ENCODE measurements at places on chromosomes 3 and 15.

GRCh38 chr3:190116551-190117067, 4.1 kb downstream of the P3H2 start:
- H3K36me3 ChIP-seq, result no peaks in the 10 kb centered on the region
- H3K4me3 ChIP-seq, result no peak overlapping the region
- H3K4me1 ChIP-seq, result no peaks in the 10 kb centered on the region
- no peak overlapping the region for H3K27ac ChIP-seq
- no peaks in the 10 kb centered on the region for H3K27me3 ChIP-seq

DNA sequence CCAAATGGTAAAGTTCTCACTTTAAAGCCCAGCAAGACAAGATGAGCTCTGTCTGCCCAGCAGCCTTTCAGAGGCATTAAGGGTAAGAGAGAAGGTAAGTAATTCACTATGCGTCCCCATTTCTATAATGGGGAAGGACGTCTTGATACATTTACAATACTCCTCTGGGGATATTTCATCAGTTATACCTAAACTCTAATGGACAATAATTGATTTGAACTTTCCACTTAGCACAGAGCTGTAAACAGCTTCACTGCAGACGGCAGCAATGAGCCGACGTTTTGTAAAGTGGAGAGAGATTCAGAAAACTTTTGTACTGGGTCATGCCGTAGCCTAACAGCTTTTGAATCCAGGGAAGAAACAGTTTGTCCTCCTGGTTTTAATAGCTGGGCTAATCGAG, 127.4 kb downstream of the TIGIT start:
- no peak for DNase-seq
- H3K4me3 ChIP-seq, result no peak overlapping the region
- H3K27me3 ChIP-seq, result no peaks in the 10 kb centered on the region
- H3K4me1 ChIP-seq, result peaks cover 7% of the 10 kb centered on the region
- no peaks in the 10 kb centered on the region for H3K36me3 ChIP-seq

DNA sequence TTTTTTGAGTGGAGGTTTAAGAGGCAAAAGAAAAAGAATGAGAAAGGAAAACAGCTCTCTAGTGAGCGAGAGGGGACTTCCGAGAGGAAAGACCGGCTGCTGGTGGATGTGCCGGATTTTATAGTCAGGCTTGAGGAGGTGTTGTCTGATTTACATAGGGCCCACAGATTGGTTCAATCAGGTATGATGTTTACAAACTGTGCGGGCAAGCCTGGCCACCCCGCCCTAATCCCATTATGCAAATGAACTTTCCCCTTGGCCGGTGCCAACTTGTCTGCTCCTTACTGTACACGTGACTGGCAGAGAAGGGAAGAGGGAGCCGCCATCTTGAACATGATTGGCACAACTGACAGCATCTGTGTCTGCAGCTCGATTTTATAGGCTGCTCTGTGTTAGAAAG, 44.7 kb downstream of the FAM43A start:
- H3K4me3 ChIP-seq, result no peak overlapping the region
- no peaks in the 10 kb centered on the region for H3K4me1 ChIP-seq
- no peak overlapping the region for H3K27ac ChIP-seq
- peaks cover 4% of the 10 kb centered on the region for H3K27me3 ChIP-seq
- no peaks in the 10 kb centered on the region for H3K36me3 ChIP-seq

GRCh38 chr3:100221159-100221558, 39.6 kb upstream of the TBC1D23 start:
- no peaks in the 10 kb centered on the region for H3K27me3 ChIP-seq
- no peak overlapping the region for H3K27ac ChIP-seq
- no peak overlapping the region for H3K4me3 ChIP-seq
- no peak for DNase-seq
- H3K36me3 ChIP-seq, result no peaks in the 10 kb centered on the region
- H3K4me1 ChIP-seq, result no peaks in the 10 kb centered on the region

- H3K27ac ChIP-seq, result no peak overlapping the region
- DNase-seq, result no peak
- no peak overlapping the region for H3K4me3 ChIP-seq
- no peaks in the 10 kb centered on the region for H3K36me3 ChIP-seq
These were observed 12.3 kb upstream of the CDAN1 start for GRCh38 chr15:42749266-42749665.

DNA sequence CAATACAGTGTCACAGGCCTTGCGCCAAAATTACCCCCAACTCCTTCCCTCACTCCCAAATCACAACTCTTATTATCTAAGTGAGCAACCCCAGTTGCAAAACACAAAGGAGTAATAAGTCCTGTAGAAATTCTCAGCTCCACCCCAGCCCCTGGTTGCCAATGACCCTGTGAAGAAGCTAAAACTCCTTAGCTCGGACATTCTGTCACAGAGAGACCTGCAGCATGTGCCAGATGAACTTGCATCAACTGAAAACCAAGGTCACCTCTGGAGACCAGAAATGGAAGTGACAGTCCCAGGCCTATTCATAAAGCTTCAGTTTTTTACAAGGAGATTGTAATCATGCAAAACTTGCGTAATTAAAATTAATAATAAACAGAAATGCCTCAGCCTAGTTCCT, 55.2 kb downstream of the RBPMS2 start:
- H3K36me3 ChIP-seq, result no peaks in the 10 kb centered on the region
- no peak overlapping the region for H3K27ac ChIP-seq
- DNase-seq, result no peak

- H3K27ac ChIP-seq, result no peak overlapping the region
- peak; percentile 39 for DNase-seq
- no peak overlapping the region for H3K4me3 ChIP-seq
- no peaks in the 10 kb centered on the region for H3K4me1 ChIP-seq
These were observed 145.2 kb downstream of the FILIP1L start for GRCh38 chr3:99969136-99969535.

- H3K27me3 ChIP-seq, result no peaks in the 10 kb centered on the region
- H3K4me1 ChIP-seq, result peaks cover 4% of the 10 kb centered on the region
- DNase-seq, result peak; percentile 90
- no peak overlapping the region for H3K27ac ChIP-seq
- H3K36me3 ChIP-seq, result no peaks in the 10 kb centered on the region
- no peak overlapping the region for H3K4me3 ChIP-seq
These were observed 137.4 kb downstream of the TBC1D5 start for GRCh38 chr3:17605032-17605431.

DNA sequence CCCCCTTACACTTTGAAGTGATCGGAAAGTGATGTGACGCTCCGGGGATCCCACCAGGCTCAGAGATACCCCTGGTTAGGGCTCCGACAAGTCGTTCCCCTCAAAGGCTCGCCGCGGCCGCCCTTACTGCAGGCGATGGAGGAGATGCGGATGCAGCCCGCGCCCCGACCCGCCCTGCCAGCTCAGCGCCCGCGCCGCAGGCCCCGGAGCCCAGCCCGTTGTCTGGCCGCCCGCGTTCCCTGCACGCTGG, 228 bp downstream of the GLT8D1 start:
- H3K36me3 ChIP-seq, result no peaks in the 10 kb centered on the region
- H3K4me3 ChIP-seq, result peak overlapping the region; percentile 100
- peak overlapping the region; percentile 93 for H3K27ac ChIP-seq
- peaks cover 5% of the 10 kb centered on the region for H3K4me1 ChIP-seq
- H3K27me3 ChIP-seq, result no peaks in the 10 kb centered on the region

DNA sequence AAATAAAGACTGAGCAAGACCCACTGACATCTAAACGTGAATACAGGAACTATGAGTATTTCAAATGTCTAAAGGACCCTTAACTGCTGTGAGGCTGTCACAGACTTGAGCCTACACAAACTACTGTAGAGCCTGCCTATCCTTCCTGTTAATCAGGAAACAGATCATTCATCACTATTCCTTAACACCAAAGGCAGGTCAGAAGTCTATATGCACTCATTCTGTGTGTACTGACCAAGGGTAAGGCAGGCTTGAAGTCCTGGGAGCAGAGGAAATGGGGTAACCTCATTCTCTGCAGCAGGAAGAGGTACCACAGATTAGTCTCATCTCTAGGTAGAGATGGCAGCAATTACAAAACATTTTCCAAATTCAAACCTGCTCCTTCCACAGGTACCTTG, 30.7 kb downstream of the NPTN start:
- no peaks in the 10 kb centered on the region for H3K27me3 ChIP-seq
- peaks cover 29% of the 10 kb centered on the region for H3K4me1 ChIP-seq
- peak overlapping the region; percentile 64 for H3K27ac ChIP-seq

GRCh38 chr3:130342821-130343661, 2.4 kb upstream of the COL6A5 start:
- no peaks in the 10 kb centered on the region for H3K36me3 ChIP-seq
- DNase-seq, result no peak
- peaks cover 5% of the 10 kb centered on the region for H3K4me1 ChIP-seq
- peaks cover 19% of the 10 kb centered on the region for H3K27me3 ChIP-seq
- no peak overlapping the region for H3K27ac ChIP-seq

All from fibroblast of lung (primary cell).